ENCODE measurements at places on chromosomes 3 and 15.

DNA sequence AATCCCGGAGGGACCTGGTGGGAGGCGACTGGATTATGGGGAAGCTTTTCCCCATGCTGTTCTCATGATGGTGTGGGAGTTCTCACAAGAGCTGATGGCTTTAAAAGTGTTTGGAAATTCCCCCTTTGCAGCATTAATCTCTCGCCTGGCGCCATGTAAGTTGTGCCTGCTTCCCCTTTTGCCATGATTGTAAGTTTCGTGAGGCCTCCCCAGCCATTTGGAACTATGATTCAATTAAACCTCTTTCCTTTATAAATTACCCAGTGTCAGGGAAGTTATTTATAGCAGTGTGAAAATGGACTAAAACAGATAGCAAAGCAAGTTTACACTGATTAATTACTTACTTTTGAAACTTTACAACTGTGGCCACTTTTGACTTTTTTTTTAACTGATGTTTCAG, 10.6 kb upstream of the U2SURP start:
- DNase-seq = no peak

DNA sequence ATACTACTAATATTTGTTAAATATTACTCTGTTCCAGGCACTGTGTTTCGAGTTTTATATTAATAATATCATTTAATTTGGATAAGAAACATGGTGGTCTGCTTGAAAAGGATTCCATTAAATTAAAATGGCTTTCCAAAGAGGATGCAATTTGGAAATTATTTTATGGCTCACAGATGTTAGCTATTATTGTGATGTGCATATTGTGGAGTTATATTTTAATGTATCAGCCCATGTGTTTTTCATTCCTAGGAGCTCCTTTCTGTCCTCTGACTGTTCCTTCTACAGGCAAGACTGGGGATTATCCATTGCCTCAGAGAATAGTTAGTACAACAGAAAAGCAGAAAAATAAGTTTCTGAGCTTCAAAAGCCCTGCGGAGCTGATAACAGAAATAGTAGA, 376.7 kb upstream of the PDZRN3 start:
- DNase-seq = no peak

DNA sequence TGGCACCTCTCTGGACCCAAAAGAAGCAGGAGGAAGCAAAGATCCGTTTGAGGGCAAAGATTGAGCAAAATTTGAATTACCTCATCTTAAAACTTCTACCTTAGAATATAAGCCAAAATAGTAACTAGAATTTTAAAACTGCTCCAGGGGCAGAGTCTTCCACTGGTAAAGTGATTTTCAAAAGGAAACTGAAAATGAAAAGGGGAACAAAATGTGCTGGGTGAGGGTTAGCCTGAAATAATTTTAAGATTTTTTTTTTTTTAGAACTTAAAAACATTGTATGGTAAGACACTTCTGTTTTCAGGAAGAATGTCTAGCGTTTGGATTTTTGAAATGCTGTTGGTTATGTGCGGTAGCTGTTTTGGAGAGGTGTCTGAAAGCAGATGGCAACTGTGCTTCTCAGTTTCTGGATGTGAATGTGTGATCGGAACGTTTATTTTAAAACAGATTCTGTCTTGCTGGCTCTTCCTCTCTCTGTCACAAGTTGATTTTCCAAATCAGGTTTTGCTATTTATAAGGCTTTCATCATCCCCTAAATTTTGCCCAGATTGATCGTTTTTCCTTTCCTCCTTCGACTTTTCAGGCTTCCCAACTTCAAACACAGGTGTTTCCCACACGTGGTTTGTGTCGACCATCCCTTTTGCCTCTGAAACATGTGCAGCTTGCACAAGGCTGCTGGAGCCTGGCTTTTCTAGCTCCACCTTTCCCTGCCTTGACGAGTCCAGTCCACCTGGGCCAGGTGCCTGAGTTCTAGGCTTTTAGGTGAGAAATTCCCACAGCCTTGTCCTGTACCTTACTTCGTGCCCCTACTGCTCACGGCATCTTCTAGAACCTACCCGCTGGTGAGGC, 3.3 kb downstream of the LRRK1 start:
- no peak for DNase-seq

GRCh38 chr3:158279609-158280008, 169.7 kb downstream of the RSRC1 start:
- DNase-seq = no peak
